ENCODE measurements at places on chromosomes 2 and 18. TPM values are rescaled to one million over a fixed set of nuclear protein-coding genes. Genes with fewer than 3 reads are reported as not detected.

- no peaks in the 10 kb centered on the region for H3K36me3 ChIP-seq
- no peak for DNase-seq
- H3K27ac ChIP-seq = no peak overlapping the region
- H3K27me3 ChIP-seq = peaks cover 2% of the 10 kb centered on the region
These were observed 119.0 kb downstream of the GULP1 start for GRCh38 chr2:188410504-188411235.

The MSTN gene
- polyA plus RNA-seq = not detected

The HAAO gene
- not detected for polyA plus RNA-seq

- no peaks in the 10 kb centered on the region for H3K27me3 ChIP-seq
- H3K36me3 ChIP-seq = no peaks in the 10 kb centered on the region
- no peak overlapping the region for H3K27ac ChIP-seq
- no peak overlapping the region for H3K4me3 ChIP-seq
These were observed 30.2 kb downstream of the NYAP2 start for GRCh38 chr2:225429717-225430116.

DNA sequence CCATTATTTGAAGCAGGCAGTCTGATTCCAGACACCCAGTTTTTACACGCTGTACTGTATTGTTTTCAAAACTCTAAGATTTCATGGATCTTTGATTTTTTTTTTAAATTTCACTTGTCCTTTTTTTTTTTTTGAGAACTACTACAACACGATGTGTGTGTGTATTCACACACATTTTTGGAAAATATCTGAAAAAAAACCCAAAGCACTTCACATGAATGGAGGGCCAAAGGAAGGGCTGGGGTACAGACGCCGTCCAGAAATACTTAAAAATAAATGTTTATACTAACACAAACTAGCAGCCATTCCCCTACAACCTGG is 314 bp upstream of the SSB start:
- peak overlapping the region; percentile 88 for H3K27ac ChIP-seq
- H3K36me3 ChIP-seq = no peaks in the 10 kb centered on the region
- no peak for DNase-seq
- H3K27me3 ChIP-seq = peaks cover 14% of the 10 kb centered on the region
- H3K4me1 ChIP-seq = peaks cover 42% of the 10 kb centered on the region

The KLF11 gene
- 10.5 TPM for polyA plus RNA-seq

DNA sequence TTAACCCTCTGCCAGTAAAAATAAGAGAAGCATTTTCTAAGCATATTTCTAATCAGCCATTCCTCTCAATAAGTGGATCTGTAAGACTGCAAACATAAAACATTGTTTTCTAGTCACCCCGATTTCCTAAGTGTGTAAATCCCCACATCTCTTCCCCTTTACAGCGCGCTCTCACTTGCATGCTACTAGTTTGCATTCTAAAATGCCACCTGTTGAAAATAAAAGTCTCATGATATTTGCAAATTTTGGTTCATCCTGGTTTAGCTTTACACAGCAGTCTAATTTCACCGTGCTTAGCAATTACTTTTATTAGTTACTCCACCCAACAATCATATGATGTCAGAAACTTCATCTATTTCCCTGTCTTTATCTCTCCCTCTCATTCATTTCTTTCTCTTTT is 1230.7 kb upstream of the ZEB2 start:
- H3K36me3 ChIP-seq = no peaks in the 10 kb centered on the region
- H3K27ac ChIP-seq = no peak overlapping the region

GRCh38 chr2:199206536-199206935 is 251.2 kb downstream of the SATB2 start:
- no peaks in the 10 kb centered on the region for H3K4me1 ChIP-seq
- H3K4me3 ChIP-seq = no peak overlapping the region
- H3K36me3 ChIP-seq = no peaks in the 10 kb centered on the region

The GPD2 gene
- 13.3 TPM for polyA plus RNA-seq

DNA sequence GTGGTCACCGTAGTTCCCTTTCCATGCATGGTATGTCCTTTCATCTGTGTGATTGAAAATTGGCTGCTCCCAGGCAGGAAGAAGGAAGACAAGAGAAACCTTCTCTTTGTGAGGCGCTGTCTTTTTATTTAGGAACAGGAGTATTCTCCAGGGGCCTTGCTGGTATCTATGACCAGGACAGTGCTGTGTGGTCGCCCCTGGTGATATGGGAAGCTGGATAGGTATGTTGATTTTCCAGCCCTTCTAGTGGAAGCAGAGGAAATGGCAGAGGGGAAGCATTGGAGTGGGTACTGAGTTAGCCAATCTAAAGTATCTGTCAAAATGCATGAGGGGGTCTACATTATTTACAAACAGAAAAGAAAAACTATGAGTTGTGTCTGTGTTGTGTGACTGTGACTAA is 226.6 kb downstream of the MTX2 start:
- no peaks in the 10 kb centered on the region for H3K36me3 ChIP-seq
- peaks cover 6% of the 10 kb centered on the region for H3K4me1 ChIP-seq
- no peak for DNase-seq
- H3K27ac ChIP-seq = no peak overlapping the region
- no peak overlapping the region for H3K4me3 ChIP-seq

DNA sequence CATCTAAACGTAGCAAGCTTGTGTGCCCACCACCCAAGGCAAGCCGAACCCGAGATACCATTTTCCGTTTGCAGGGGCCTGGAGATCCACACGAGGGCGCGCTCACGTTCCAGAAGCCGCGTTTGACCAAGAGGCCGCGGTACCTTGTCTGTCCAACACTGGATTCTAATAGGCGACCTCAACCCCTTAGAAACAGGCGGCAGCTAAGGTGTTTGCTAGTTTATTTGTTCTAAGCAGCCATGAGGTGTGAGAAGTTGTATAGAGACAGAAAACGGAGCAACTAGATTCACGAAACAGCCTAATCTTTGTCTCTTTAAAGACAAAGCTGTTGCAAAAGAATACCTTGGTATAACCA is 4.2 kb downstream of the HOXD11 start:
- no peak for DNase-seq
- peaks cover 46% of the 10 kb centered on the region for H3K27me3 ChIP-seq
- H3K27ac ChIP-seq = no peak overlapping the region
- peaks cover 9% of the 10 kb centered on the region for H3K4me1 ChIP-seq
- H3K4me3 ChIP-seq = no peak overlapping the region

- H3K4me1 ChIP-seq = peaks cover 11% of the 10 kb centered on the region
- no peaks in the 10 kb centered on the region for H3K36me3 ChIP-seq
- no peaks in the 10 kb centered on the region for H3K27me3 ChIP-seq
- H3K27ac ChIP-seq = no peak overlapping the region
- no peak overlapping the region for H3K4me3 ChIP-seq
These were observed 26.1 kb downstream of the LIMS1 start for GRCh38 chr2:108560241-108560811.

Data from immature natural killer cell (primary cell).